HCEC 1CT (cell line): ENCODE measurements at places on chromosomes 4 and X.

DNA sequence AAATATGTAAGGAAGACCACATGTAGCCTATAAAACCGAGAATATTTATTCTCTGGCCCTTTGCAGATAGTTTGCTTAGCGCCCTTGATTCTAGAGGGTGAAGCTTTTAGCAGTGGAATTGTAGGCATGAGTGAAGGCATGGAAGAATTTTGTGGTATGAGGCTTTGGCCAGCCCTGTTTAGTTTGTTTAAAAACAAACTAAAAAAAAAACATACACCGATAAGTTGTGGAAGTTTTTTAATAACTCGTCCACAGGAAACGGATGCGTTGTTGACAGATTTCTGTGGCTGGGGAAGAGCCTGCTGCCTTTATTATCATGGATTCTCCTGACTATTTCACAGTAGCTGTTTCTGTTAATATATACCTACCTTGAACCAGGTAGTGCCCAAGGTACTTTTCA, 194.7 kb upstream of the LNX1 start:
- DNase-seq, result no peak

DNA sequence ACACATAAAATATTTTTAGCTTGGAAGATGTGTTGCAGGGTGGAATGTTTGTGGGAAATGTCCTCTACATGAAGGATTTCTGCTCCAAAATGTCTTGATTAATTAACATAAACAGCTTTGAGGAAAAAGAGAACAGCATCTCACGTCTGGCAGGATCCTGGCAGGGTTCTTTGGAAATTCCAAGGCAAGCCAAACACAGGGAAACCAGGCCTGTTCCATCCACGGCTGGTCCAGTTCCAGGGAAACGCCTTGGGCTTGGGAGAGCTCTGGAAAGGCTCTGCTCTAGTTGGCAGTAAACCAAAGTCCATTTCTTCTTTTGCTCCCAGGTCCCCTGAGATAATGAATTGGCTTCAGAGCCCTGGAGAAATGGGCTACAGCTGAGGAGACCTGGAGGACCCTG, 42.4 kb upstream of the GAB1 start:
- no peak for DNase-seq

DNA sequence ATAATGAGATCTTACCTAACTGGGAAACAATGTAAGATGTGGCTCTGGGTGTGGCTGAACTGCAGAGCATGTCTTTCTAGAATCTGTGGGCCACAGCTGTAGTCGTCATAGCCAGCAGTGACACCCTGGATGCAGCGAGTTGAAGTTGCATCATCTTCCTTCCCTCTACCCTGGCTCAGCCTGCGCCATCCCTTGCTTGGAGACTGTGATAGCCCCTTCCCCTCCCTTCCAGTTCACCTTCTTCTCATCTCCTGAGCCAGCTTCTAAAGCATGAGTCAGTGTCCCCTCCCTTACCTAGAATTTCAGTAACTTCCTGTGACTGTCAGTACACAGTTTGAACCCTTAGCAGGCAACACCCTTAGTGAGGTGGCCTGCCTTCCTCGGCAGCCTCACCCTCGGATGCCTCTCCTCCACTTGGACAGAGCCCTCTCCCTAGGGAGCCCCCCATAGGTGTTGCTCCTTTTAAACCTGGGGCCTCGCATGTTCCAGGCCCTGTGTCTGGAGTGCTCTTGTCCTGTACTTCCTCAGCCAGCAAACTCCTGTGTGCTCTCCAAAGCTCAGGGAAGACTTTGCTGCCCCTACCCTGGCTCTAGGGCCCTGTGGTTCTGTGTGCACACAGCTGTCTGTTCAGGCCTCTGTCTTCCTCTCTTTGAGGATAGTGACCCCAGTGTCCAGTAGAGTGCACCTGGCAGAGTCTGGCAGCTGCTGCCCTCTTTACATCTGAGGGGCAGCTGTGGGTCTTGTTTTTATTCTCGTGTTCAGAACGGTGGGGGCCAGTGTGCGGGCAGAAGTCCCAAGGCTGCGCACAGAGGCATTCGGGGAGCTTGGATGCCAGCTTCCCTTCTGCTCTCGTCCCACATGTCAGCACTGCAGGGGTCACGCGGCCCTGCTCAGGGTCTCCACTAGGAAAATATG, 43.7 kb upstream of the TADA2B start:
- DNase-seq, result no peak

GRCh38 chr4:183561905-183562304, 57.0 kb downstream of the ING2 start:
- DNase-seq, result no peak

DNA sequence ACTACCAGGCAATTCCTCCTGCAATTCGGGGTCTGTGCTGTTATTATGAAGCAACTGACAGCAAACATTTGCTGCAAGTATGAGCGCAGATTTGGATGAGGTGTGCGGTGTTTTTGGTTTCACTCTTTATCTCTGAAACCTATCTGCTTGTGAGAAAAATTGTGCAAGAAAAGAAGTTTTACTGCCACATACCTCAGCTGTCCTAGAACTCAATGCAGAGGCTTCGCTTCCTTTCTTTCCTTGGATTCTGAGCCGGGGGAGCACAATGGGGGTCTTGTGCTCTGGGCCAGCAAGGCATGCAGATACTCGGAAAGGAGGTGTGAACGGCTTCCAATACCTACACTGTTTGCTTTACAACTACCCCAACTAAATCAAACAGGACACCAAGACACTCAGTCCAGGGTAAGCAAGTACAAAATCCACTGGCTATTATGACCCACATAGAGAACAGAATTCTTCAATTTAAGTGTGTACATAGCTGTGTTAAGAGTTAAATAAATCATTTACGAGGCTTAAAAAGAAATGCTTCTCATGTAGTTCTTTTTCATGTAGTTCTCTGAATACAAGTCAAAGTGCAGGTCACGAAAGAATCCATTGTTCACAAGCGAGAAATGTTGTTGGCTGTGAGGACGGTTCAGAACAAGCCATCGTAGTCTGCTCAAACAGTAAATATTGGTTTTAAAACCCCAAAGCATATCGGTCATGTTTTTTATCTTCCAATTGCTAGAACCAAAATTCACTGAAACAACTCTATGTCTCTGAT, 1.1 kb downstream of the SORBS2 start:
- no peak for DNase-seq

DNA sequence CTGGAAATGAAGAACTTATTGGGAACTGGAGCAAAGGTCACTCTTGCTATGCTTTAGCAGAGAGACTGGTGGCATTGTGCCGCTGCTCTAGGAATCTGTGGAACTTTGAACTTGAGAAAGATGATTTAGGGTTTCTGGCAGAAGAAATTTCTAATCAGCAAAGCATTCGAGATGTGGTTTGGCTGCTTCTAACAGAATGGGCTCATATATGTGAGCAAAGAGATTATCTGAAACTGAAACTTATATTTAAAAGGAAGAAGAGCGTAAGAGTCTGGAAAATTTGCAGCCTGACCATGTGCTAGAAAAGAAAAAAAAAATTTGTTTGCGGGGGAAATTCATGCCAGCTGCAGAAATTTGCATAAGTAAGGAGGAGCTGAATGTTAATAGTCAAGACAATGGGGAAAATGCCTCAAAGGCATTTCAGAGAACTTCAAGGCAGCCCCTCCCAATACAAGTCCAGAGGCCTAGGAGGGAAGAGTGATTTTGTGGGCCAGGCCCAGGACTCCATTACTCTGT, 35.9 kb upstream of the PAPSS1 start:
- DNase-seq, result no peak

- no peak for DNase-seq
Measured at GRCh38 chr4:24262616-24263015, 321.7 kb downstream of the DHX15 start.

- DNase-seq, result no peak
Measured at GRCh38 chr4:3232001-3232400, 17.0 kb upstream of the MSANTD1 start.

- no peak for DNase-seq
Measured at GRCh38 chr4:102687982-102688433, 72.8 kb downstream of the MANBA start.

GRCh38 chr4:5976431-5976830, 41.8 kb downstream of the C4orf50 start:
- no peak for DNase-seq

GRCh38 chr4:69054578-69055200, 41.6 kb upstream of the UGT2B7 start:
- peak; percentile 11 for DNase-seq

GRCh38 chr4:170723171-170723570, 633.4 kb upstream of the AADAT start:
- no peak for DNase-seq

GRCh38 chr4:81424336-81424735, 47.4 kb downstream of the RASGEF1B start:
- no peak for DNase-seq

DNA sequence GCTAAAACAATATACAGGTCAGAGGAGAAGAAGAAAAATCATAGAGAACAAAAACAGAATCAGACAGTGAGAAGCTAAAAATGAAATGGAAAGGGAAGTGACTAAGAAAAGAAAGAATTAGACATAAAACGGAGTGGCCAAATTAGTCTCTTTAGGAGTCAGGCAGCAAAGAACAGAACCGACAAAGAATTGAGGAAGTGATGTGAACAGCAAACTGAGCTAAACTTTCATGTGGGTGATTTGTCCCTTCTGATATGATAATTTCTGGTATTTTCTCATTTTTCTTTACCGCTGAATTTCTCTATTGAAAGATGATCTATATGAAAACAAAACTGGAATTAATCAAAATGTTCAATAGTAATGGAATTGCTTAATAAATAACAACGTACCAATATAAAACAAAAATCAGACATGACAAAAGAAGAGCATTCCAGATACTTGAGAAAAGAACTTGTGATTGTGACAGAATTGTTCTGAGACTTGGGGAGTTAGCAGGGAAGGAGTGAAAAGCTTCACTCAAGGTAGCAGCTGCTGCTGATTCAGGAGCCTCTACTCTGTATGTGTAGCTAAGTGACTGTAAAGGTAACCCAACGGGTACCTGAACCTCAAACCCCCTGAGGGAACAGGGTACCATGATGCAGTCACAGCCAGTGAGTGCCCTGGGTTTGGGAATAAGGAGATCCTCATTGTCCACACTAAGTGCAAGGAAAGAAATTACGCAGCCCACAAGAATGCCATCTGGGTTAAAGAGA, 8.8 kb downstream of the TAPT1 start:
- DNase-seq, result no peak

GRCh38 chr4:175906384-175906783, 94.3 kb upstream of the GPM6A start:
- DNase-seq, result no peak

- no peak for DNase-seq
Measured at GRCh38 chr4:183330841-183331240, 8.6 kb upstream of the CLDN24 start.

GRCh38 chr4:125316791-125317524, 2.2 kb downstream of the FAT4 start:
- DNase-seq, result peak; percentile 16

DNA sequence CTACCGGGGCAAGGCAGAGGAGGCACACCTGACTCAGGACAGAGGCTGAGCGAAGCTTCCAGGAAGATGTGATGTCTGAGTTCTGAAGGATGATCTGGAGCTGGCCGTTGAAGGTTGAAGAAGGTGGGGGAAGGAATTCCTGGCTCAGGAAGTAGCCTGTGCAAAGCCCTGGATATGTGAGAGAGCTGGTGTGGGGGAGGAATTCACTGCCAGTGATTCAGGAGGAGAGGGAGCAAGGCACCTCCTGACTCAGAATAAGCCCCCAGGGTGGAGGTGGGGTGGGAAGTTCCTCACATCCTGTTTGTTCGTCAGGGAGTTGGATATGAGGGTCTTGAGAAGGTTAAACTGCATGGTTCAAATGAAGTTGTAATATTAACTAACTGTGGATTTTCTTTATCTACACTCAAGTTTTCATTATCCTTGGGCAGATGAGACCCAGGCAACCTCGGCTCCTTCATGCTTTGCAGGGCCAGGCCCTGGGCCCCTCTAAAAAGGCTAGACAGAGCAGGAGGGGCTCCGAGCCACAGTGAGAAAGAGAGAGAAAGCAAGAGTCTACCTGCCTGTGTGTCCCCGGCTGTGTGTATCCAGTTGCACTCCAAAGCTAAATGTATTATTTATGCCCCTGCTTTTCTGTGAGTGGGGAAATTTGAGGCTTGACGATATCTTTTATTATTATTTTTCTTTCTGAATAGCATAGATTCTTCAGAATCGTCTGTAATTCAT, 7.1 kb downstream of the NHSL2 start:
- peak; percentile 7 for DNase-seq

GRCh38 chr4:7513671-7514070, 78.9 kb upstream of the PSAPL1 start:
- DNase-seq, result no peak

- peak; percentile 67 for DNase-seq
Measured at GRCh38 chr4:66555301-66555700, 885.0 kb upstream of the EPHA5 start.

- no peak for DNase-seq
Measured at GRCh38 chrX:88944661-88945060, 197.6 kb downstream of the CPXCR1 start.
